Nucleus accumbens (tissue), 56 donors: ENCODE measurements at places on chromosomes 16 and 17.

- no peak for DNase-seq
Observed at GRCh38 chr16:66222756-66223155, 143.7 kb upstream of the CDH5 start.

DNA sequence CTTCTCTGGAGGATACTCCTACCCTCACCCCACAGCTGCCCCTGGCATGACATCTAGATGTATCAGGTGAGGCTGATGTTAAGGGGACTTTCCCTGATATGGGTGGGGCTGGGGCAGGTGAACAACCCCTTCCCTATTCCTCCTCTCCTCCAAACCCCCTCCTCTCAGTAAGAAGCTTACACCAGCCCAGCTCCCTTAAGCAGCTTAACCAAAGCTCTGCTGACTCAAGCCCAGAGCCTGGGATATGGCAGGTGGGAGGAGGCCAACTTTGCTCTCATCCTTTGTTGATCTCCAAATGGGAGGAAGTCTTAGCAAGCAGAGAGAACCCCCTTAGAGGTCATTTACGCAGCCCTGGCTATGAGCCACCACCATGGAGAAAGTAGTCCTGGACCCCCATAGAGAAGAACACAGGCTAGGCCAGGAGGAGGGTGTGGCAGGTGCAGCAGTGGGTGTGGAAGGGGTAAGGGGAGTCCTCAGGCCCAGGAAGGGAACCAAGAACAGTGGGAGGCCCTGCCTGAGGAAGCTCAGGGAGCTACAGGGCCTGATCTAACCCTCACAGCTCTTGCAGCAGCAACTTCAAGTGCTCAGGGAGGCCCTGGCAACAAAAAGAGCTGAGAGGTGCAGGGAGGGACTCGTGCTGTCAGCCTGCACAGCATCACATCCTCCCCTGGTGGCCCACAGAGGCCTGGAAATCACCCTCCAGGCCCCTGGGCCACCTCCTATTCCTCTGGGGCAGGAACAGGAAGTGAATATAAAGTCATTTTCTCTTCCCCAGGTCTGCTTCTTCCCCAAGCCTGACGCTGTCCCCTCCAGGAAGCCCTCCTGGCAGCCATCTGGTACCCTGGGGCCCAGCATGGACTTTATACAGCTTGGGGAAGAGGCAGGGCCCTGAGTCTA is 2.9 kb downstream of the UNC119 start:
- DNase-seq: no peak

GRCh38 chr17:18141210-18141803 is 32.8 kb downstream of the MYO15A start:
- DNase-seq: no peak

GRCh38 chr16:3234543-3234856 is 458 bp downstream of the ZNF200 start:
- DNase-seq: no peak

- no peak for DNase-seq
Observed at GRCh38 chr16:56684256-56684925, 2.1 kb downstream of the MT1X start.

- no peak for DNase-seq
Observed at GRCh38 chr17:73249700-73250099, 12.0 kb downstream of the CPSF4L start.
